ENCODE measurements at places on chromosomes 1 and 21. TPM values are rescaled to one million over a fixed set of nuclear protein-coding genes. Genes with fewer than 3 reads are reported as not detected.

DNA sequence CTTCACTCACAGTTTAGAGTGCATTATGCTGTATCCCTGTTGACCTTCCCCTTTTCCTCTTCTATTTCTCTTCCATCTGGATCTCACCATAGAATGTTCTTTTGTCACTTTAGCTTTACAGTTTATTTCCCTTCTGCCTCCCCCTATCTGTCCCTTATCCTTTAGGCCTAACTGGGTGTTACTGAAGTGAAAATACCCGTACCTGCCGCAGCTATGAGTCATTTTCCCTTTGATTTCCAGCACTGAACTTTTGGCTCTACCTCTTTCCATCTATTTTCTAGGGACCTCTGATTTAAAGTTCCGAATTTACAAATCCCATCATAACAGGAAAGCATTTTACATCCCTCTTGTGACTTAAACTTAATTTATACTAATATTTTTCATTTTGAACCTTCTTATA lies 19.7 kb downstream of the ITSN1 start:
- no peak for DNase-seq

DNA sequence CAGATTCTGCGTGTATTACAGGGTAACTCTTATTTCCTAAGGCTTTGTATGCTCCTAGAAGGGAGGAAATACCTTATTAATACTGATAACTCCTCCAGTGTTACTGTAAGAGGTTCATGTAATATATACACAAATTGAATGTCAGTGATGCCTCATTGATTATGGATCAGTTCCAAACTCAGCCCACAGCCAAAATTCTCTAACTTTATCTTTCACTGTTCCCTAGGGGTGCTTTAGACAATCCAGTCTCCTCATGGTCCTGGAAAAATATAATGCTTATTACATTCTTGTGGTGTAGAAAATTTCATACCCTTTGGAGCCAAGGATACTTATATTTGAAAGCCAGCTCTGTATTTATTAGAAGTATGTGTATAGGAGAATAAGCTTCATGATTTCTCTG lies 73.0 kb downstream of the NGF start:
- no peak for DNase-seq

GRCh38 chr1:235401251-235401650 lies 34.0 kb downstream of the TBCE start:
- DNase-seq: no peak

The SSX2IP gene
- total RNA-seq: 17.8 TPM

- no peak for DNase-seq
Observed at GRCh38 chr1:119075614-119076013, 64.8 kb downstream of the WARS2 start.

The AADACL3 gene
- total RNA-seq: not detected

All from cerebellum (tissue), 4 donors.